ENCODE measurements at places on chromosomes 2 and 18.

DNA sequence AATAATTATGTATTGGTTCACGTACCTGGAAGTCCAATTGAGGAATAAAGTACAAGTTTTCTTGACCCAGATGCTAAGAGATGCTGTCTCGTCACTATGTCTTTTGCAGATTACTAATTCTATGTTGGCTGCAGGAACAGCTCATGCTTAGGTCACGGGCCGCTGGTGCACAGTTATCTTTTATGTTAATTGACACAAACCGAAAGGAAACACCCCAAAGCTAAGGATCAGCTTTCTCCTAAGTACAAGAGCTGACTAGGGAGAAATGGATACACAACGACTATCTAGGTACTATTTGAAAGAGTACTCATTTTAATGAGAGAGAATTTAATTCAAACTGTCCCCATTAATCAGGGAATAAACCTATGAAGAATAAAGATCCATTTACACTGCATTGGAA is 217.7 kb upstream of the SLC35G4 start:
- no peak for DNase-seq

GRCh38 chr18:12836551-12836950 is 47.5 kb downstream of the PTPN2 start:
- no peak for DNase-seq

GRCh38 chr2:236663287-236664101 is 93.9 kb downstream of the ACKR3 start:
- peak; percentile 34 for DNase-seq

- no peak for DNase-seq
Observed at GRCh38 chr2:159149747-159150146, 136.8 kb downstream of the WDSUB1 start.

DNA sequence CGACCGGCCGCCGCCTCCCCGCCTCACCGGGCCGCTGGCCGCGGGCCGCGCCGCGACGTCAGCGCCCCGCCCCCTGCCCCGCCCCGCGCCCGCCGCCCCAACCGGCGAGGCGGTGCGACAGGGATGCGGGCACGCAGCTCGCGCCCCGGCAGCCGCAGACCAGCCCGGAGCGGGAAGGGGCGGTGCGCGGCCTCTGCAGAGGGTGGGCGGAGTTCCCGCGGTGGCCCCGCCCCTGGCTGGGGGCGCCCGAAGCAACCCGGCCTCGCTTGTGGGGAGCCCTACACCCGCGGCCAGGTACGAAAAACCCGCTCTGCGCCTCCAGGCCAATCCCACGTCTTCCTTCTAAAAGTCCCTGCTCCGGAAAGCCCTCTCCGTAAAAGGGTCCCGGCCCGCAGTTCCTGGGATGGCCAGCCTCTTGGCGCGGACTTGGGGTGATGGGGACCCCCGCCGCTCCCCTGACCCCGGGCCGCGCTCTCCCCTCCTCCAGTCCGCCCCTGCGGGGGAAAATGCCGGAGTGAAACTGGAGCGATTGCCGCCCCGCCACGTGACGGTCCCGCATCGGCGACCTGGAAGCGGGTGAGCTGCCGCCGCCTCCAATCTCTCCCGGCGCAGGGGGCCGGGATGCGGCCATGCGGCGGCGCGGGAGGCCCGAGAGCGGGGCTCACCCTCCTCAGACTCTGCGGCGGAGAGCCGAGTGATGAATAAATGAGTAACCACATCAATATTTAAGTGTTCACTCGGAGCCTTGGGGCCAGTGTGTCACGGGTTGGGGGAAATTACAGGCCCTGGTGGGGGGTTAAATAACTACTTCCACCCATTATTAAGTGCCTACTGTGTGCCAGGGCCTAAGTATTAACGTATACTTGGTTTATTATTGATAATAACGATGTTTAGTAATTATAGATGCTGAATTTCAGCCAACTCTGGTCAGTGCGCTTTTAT is at the start of gene RAB11FIP5:
Gene RAB11FIP5 (minus strand): TSS at position 36 of the 942 bp plus-strand sequence. CDS start 171 bp downstream, outside the sequence.
- peak; percentile 90 for DNase-seq

DNA sequence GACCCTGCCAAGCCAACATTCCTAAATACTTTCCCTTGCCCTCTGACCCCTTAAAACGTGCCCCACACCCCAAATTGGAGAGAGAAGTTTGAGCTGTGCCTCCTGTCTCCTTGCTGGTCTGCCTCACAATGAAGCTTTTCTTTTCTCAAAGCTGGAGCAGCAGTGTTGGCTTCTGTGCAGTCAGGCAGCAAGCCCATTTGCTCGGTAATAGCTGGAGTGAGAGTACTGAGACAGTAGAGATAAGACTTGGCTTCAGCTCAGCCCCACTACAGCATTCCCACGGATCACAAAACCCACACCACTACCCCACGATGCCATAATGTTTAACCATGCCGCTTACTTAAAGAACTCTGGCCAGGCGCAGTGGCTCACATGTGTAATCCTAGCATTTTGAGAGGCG is 73.0 kb downstream of the NCAPH start:
- DNase-seq = peak; percentile 22

GRCh38 chr2:150675807-150676206 is 188.3 kb upstream of the RND3 start:
- no peak for DNase-seq

DNA sequence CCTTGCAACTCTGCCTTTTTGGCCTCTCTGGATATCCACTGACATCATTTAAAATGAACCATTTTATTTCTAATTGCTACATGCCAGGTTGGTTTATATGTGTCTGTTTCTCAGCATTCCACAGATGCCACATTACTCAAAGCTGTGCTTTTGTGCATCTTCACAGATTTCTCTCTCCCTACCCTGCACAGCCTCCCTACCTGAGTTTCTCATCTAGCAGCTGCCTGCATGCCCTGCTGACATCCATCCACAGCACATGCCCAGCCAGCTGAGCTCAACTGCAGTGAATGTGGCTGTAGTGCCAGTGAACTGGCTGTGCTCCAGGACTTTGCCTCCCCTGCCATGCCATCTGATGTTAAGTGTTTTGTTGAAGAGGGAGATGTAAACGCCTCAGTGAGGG is 44.5 kb downstream of the PKP4 start:
- DNase-seq = no peak

DNA sequence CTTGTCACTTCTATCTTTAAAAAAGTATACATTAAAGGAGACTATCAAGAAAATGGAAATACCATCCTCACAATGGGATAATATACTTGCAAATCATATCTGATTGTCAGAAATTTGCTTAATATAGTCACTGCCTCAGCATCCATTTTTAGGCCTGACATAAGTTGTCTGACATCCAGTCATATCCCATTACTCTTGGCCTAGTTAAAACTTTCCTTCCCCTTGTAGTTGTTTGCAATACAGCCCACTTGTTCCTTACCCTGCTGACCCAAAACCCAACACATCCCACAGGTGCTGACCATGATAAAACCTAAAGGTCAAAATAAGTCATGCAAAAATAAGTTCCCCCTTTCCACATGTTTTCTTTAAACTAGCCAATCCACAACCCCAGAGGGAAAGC is 3.6 kb upstream of the ARHGEF33 start:
- DNase-seq = no peak

DNA sequence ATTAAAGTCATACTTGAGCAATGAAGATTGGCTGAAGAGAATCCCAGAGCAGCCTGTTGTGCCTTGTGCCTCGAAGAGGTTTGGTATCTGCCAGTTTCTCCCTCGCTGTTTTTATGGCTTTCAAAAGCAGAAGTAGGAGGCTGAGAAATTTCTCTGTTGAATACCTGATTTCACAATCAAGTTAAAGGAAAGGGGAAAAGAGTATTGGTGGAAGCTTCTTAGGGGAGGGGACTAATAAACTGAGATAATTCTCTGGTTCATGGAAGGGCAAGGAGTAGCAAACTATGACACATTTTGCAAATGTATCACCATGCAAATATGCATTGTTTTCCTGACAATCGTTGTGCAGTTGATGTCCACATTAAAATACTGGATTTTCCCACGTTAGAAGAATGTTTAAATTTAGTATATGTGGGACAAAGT is at the start of gene IL1B:
Gene IL1B (minus strand): TSS at position 85 of the 423 bp plus-strand sequence. CDS start 550 bp downstream, outside the sequence.
- peak; percentile 90 for DNase-seq

DNA sequence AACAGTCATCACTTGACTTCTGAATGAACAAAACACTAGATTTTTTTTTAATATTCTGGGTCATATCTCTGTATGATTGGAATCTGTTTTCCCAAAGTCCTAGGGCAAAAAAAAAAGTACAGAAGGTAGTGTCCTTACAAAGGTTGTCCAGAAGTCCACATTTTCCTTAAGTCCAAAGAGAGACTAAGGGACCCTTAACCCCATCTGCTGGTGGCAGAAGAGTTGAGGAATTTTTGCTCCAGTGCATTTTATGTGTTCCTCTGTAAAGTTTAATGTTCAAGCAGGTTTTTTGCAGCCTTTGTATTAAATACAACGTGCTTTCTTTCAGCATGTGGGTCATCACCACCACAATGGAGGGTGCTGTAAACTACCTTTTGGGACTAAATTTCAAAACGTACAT is 215.9 kb downstream of the SP3 start:
- DNase-seq = peak; percentile 19

DNA sequence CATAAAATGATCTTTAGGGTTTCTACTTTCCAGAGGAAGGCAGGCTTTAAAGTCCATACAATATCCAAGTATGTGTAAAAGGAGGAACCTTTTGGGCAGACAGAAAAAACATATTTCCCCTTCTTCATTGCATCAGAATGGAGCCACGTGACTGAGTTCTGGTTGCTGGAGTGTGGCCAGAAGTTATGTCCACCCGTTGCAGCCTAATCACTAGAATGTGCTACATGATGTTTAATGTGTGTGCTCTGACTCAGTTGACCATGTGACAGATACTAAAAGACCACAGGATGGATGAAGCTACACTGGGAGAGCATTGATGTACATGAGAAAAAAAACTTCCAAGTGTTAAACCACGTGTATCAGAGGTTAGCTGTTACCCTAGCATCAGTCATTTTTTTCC is 460.9 kb downstream of the RIT2 start:
- no peak for DNase-seq

GRCh38 chr2:12064153-12064552 is 317.7 kb downstream of the LPIN1 start:
- DNase-seq = no peak

DNA sequence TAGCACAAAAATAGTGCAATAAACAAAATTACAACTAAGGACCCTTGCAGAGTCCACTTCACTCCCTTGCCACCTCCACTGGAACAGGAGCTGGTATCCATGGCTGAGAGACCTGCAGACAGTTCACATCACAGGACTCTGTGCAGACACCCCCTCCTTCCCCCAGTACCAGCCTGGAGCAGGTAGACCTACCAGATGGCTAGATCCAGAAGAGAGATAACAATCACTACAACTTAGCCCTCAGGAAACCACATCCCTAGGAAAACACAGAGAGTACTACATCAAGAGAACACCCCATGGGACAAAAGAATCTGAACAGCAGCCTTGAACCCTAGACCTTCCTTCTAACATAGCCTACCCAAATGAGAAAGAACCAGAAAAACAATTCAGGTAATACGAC is 49.8 kb downstream of the FBXO15 start:
- DNase-seq = no peak

GRCh38 chr2:241759067-241759807 is 17.4 kb upstream of the GAL3ST2 start:
- DNase-seq = no peak

DNA sequence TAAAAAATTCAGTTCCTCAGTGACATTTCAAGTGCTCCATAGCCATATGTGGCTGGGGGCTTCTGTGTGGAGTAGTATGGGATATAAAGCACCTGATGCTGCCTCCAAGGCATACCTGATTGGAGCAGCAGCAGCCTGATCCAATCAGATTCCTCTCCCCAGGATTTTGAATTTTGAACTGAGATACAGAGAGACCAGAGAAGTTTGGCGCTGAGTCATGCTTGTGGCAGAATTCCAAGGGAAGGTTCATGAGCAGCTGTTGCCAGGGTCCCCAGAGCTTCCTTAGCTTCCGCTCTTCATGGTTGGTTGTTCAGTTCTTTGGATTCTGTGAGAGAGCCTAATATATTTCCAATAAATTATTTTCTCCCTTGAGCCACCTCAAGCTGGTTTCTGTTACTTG is 29.0 kb upstream of the CFAP36 start:
- peak; percentile 81 for DNase-seq

GRCh38 chr2:19574778-19575260 is 216.4 kb upstream of the OSR1 start:
- peak; percentile 76 for DNase-seq

GRCh38 chr2:27441958-27442919 is at the start of gene KRTCAP3:
Gene KRTCAP3 (plus strand): TSS chr2:27442381. CDS start chr2:27442413, 32 bp downstream.
- no peak for DNase-seq

- DNase-seq = no peak
Observed at GRCh38 chr2:70685771-70686171, 82.2 kb downstream of the ADD2 start.

DNA sequence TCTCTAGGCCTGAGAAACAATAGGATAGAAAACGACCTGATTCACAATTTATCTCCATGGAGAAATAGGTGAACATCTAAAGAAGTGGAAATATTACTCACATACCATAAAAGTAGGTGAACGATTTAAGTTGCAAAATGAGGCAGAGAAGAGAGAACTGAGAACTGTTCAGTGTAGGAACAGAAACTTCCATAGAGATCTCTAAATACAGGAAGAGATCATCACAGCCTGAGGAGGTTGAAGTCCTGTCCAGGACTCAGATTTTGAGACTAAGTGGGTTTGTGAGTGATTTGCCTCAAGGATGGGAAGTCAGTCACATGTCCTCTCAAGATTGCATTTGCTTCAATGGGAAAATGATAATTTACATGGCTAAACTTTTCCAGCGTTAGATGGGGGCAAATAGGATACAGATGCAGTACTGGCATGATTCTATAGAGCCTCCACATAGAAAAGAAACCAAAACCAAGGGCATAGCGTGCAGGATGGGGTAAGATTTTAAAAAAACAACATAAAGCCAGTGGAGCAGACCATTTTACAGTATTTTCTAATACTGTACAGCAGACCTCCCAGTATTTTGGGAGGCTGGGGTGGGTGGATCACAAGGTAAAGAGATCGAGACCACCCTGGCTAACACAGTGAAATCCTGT is 68.8 kb downstream of the MEP1B start:
- no peak for DNase-seq

- no peak for DNase-seq
Observed at GRCh38 chr2:39429746-39430145, 7.3 kb downstream of the MAP4K3 start.

- DNase-seq = peak; percentile 76
Observed at GRCh38 chr18:32093102-32093511, 1.4 kb downstream of the RNF138 start.

DNA sequence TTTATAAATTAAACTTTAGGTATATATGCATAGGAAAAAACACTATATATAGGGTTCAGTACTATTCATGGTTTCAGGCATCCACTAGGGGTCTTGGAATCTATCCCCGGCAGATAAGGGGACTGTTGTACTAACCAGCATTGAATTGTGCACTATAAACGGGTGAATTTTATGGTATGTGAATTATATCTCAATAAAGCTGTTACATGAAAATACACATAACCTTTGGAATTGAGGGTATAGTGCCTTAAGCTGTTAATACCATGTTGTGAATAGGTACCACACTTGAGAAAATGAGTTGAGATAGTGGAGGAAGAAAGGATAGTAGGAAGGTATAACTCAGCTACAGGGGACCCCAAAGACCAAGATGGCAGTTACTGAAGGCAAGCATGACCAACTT is 167.3 kb downstream of the HAUS1 start:
- no peak for DNase-seq

DNA sequence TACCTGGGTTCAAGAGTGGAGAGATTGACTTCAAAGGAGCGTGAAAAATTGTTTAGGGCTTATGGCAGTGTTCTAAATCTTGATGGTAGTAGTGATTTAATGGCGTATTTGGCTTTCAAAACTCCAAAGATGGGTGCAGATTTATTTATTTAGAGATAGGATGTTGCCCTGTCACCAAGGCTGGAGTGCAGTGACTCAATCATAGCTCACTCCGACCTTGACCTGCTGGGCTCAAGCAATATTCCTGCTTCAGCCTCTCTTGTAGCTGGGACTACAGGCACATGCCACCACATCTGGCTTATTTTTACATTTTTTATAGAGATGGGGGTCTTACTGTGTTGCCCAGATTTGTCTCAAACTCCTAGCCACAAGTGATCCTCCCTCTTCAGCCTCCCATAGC is 52.5 kb downstream of the FAM117B start:
- DNase-seq = peak; percentile 33
